Motor neuron (in vitro differentiated cells): ENCODE measurements at places on chromosomes 2 and 18. TPM values are rescaled to one million over a fixed set of nuclear protein-coding genes. Genes with fewer than 3 reads are reported as not detected.

Gene C1QL2
- total RNA-seq, result 0.13 and 0.49 TPM in 2 replicates

Gene NLRC4
- 0.98 and 1.3 TPM in 2 replicates for total RNA-seq

Gene SCYGR4
- 0.13 TPM in 1 of 2 replicates, not detected in the other for total RNA-seq

Gene NGEF
- total RNA-seq, result 4.1 and 5.7 TPM in 2 replicates

DNA sequence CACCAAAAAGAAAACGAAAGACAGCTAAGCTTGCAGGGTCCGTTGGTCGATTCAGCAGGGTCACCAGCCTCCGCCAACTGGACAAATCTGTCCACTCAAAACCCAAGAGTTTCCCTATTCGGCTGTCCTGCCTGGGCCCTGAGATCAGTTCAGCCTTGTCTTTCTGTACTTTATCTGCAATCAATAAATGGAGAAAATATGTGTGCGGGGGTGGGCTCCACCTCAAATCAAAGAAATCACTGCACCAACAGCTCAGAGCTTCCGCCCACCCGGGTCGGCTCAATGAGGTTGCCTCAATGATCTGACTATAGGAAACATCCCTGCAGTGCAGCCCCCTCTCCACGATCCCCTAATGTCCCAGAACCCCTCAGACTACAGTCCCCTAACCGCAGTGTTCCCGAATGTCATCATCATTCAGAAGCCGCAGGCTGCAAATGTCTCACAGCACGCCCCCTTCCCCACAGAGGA is 447 bp downstream of the GGCX start:
- ATAC-seq, result peak; percentile 70

Gene GALNT3
- 0.16 and 0.46 TPM in 2 replicates for total RNA-seq

DNA sequence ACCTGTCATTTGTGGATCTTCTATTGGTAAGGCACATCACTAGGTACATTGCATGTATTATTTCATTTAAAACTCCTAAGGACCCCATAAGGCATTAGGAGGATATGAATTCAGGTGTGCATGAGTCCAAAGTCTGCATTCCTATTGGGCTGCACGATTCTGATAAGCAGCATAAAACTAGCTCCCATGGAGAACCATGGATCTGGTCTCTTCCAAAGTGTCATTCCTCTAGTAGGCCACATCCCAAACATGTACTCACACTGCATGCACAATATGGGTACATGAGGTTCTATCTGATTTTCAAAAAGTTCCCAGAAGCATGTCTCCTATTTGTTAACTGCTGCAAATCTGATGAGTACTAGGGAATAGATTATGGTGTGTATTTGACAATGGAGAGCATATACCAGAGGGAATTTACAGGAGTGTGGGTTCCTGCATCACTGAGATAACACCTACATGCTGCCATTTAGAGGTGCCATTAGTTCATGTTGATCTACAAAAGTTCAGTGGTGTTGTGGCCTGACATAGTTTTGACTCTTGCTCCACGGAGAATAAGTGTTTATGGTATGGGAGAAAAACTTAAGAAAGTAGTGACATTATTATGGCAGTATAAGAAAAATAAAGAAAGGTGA is 11.3 kb downstream of the CYTIP start:
- ATAC-seq, result no peak

Gene SERPINB10
- total RNA-seq, result not detected in 2 replicates
